ENCODE measurements at places on chromosomes 3 and 15.

DNA sequence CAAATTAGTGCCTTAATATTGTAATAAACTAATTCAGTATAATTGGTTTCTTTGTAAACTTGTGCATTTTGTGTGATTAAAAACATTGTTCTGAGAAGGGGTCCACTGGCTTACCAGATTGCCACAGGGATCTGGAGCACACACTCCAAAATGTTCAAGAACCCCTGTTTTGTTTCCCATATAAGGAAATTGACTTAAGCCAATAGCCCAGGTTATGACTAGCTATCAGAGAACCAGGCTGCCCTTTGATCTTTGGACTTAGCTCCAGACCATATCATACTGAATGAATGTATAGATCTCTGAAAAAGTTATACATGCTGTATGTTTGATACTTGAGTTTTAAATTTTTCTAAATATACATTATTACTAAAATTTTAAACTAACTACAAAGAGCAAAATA lies 91.7 kb downstream of the NPTN start:
- no peak for DNase-seq

DNA sequence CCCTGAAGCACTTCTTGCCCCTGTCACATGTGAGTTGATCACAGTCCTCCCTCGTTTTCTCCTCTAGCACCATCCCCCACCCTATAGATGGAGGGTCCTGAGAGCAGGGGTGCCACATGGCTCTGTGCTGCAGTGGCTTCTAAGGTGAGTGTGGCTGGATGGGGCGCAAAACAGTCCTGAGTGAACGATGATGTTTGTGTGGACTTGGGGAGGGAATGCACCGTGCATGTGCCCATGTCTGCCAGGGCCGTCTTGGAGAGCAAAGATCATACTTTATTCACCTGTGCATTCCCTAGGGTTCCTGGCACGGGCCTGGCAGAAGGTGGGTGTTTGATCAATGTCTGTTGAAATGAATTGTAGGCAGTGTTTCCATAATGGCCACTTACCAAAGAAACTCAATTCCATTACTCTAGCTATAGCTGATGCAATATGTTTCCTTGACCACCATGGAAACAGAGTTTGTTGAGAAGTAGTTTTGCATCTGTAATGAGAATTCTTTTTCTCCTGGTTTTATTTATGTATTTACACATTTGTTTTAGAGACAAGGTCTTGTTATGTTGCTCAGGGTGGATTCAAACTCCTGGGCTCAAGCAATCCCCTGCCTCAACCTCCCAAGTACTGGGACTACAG lies 58.0 kb downstream of the ABTB1 start:
- DNase-seq = no peak

DNA sequence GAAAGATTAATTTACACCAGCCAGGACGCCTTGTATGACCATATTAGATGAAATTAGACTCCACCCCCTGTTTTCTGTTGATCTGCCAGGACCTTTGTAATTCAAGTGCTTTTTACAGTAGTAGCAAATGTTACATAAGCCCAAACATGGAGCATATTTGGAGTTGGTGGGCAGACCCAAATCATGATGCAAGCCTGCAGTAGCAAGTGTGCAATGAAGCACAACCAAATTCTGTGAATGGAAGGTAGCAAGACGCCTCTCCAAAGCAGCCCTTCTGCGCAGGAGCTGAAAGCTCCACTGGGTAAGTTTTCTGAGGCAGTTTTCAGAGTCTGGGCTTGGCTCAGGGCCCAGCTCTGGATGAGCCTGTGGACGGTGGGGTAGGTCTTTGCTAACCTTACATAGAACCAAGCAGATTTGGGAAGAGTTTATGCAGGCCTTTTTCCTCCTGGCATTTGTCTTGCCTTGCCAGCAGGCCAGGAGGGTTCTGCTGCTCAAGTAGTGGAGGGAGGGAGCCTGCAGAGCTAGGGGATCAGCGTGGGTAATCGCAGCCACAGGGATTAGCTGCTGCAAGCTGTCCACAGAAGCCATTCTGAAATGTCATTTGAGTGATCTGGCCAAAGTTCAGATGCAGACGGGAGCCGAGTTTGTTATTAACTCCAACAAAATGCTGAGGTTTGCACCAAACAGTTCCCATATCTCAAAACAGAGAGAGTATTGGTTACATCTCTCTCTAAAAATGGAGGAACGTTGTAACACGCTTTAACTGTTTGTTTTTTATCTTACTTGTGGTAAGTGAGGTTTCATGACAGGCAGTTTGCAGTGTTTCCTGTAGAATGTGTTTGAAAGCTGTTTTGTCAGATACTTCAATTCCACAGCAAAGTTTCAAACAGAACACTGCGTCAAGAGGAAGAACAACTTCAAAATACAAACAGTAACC lies 55.4 kb downstream of the PSMD6 start:
- DNase-seq = peak; percentile 52

GRCh38 chr3:168977716-168978374 lies 685.7 kb downstream of the MECOM start:
- DNase-seq = no peak

DNA sequence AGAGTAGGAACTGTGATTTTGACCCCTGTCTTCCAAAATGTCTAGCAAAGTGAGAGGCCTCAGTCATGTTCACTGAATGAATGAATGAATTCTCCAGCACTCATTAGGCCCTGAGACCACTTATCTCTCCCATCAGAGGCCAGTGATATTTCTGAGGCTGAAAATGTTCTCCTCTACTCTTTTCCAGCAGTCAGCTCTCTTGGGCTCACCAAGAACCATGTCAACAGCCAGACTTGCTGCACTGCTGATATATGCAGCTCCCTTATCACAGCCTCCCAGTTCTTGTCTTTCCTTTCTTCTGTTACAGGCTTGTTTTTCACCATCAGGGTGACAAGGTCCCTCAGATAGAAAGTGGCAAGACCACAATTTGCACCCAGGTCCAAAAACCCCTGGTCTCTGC lies 28.7 kb upstream of the MFSD1 start:
- no peak for DNase-seq

DNA sequence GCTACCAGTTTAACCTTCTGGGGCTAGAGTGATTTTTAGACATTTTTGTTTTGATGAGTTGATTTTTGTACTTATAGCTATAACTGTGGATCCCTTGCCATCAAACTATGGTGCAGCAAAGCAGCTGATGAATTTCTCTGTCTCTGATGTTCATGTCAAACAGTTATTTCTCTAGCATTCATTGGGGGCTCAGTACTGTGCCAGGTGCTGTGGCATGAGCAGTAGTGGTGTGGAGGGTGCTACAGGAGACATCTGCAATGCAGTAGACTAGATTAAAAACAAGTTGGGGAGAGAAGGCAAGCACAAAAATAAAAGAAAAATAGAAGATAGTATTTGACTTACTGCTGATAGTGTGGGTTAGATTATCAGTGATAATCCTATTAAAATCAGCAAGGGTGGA lies 95.3 kb downstream of the AKAP13 start:
- DNase-seq = no peak

All from fibroblast of skin of back (primary cell).